ENCODE measurements at places on chromosomes 5 and 9. TPM values are rescaled to one million over a fixed set of nuclear protein-coding genes. Genes with fewer than 3 reads are reported as not detected.

GRCh38 chr9:34553511-34554021 is 30.8 kb upstream of the ENHO start:
- DNase-seq: no peak

DNA sequence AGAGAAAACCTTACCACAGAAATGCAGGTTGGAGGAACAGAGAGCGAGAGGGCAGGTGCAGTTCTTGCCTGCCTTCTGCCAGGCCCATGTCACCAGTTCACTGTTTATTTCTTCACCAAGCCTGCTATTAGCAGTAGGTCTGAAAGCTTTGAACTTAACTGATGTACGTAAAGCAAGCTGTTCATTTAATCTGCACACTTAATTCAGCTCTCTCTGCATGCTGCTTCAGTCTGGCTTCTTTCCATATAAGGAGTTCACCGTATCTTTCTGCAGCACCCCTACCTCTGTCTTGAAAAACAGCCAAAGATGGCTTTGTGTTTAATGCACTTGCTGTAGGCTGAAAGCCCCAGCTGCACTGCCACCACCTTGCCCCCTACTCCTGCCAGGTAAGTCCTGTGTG is 205.1 kb downstream of the RAB3C start:
- no peak for DNase-seq

DNA sequence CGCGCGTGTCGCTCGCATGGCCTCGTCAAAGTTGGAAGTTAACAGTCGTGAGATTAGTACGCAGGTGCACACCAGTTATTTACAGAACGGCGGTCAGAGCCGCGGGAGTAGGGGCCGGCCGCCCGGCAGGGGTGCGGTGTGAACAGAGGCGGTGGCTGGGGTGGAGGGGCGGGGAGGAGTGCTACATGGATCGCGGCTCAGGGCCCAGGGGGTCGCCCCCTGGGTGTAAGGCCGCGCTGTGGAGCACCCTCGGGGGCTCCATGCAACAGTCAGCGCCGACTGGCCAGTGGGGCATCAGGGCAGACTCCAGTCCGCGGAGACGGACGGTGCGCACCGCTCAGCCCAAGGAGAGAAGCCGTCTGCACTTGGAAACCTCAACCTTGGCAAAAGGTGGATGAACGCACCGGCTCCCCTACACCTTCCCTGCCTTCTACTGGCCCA is 60.3 kb downstream of the ZNF354C start:
- DNase-seq: no peak

DNA sequence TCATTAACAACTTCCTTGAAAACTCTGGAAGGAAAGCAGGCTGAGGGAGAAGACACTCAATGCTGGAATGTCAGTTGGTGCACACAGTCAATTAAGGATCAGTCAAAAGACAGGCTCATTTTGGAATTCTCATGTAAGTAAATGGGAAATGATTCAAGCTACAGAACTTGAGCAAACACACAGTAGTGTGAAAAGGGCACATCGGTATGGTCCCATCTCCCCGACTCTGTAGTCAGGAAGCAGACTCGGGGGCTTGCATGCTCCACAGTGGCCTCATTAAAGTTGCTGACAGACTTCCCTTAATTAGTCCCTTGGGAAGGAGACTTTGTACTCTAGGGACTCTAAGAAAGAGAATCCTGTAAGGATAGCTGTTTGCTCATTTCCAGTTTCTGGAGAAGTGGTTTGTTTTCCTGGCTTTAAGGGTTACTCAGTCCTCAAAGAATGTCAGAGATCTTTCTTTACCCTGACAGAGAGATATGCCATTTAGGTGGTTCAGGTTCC is 339.2 kb downstream of the ADAMTS6 start:
- DNase-seq: no peak

DNA sequence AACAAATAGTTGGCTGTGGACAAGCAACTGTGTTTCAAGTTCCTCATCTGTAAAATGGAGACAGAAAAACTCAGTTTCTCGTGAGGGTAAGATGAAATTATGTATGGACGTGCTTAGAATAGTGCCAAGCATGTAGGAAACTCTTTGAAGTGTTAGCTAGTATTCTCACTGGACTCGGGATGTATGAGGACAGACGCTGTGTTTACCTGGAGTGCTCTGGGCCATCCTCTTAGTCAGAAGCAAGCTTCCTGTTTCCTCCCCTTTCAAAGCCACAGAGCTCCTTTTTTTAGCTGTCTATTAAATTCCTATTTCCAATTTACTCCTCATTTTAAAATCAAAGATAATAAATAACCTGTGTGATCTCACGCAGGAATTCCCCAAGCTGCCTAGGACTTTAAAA is 23.8 kb upstream of the IQGAP2 start:
- peak; percentile 13 for DNase-seq

DNA sequence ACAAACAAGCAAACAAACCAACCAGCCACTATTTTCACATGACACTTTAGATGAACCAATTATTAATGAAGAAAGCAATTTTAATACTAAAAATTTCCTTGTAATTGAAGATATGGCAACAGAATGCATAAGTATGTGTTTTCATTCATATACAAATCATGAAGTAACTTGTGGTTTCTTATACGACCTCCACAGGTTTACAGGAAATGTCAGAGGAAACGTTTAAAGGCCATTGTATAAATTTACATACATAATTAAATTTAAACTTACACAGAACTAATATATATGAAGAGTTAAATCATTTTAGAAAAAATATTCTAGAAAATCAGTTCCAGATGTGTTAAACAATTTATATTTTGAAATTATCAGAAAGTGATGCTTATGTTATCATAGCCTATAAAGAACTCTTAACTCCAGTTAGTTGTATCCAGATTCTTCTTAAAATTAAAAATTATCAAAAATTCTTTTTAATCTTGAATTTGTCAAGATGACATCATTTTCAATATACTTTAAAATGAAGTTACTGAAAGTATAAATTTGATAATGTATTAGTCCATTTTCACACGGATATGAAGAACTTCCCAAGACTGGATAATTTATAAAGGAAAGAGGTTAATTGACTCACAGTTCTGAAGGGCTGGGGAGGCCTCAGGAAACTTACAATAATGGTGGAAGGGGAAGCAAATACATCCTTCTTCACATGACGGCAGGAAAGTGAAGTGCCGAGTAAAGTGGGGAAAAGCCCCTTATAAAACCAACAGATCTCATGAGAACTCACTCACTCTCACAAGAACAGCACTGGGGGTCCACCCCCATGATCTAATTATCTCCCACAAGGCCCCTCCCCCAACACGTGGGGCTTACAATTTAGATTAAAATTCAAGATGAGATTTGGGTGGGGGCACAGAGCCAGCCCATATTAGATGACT is 192.0 kb downstream of the PIK3R1 start:
- no peak for DNase-seq

DNA sequence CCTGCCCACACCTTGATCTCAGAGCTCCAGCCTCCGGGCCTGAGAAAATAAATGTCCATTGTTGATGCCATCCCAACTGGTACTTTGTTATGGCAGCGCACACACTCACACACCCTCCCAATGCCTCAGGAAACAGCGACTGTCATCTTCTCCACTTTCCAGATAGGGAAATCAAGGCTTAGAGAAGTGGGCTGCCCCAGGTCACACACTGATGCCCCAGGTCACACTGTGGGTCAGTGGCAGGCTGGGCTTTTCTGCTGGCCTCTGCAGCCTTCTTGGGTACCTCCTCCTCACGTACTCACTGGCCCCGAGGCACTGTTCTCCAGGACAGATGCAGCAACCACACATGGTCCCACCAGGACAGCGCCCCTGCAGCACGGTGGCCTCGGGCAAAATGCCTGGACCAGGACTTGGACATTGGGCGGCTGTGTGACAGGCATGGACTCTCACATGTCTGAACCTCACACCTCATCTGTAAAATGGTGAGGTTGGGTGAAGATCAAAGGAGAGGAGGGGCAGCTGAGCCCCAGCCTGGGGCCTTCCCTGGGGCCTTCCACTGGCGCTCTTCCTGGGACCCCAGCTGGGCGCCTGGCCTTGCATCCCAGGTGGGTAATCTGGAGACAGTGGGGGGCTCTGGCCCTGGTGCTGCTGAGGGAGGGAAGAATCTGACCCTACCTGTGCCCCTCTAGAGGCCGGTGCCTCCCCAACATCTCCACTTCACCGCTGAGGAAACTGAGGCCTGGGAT is 156.0 kb downstream of the COL23A1 start:
- no peak for DNase-seq

- peak; percentile 92 for DNase-seq
Observed at GRCh38 chr9:136901516-136902258, 15.4 kb downstream of the TRAF2 start.

DNA sequence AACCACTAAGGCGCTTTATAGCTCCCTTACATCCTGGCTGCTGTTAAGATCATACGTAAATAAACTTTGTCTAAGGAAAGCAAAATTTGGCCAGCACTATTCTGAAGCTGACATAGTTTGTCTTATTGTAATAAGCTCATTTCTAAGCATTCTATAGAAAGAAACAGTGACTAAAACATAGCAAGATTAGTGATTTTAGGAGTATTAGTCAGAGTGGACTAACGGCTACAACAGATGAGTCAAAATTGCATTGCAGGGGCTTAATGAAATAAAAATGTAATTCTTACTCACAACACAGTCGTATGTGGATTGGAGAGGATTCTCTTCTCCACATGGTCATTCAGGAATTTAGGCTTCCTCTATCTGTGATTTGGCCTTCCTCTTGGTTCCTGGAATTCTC is 347.6 kb downstream of the GADD45G start:
- peak; percentile 19 for DNase-seq

DNA sequence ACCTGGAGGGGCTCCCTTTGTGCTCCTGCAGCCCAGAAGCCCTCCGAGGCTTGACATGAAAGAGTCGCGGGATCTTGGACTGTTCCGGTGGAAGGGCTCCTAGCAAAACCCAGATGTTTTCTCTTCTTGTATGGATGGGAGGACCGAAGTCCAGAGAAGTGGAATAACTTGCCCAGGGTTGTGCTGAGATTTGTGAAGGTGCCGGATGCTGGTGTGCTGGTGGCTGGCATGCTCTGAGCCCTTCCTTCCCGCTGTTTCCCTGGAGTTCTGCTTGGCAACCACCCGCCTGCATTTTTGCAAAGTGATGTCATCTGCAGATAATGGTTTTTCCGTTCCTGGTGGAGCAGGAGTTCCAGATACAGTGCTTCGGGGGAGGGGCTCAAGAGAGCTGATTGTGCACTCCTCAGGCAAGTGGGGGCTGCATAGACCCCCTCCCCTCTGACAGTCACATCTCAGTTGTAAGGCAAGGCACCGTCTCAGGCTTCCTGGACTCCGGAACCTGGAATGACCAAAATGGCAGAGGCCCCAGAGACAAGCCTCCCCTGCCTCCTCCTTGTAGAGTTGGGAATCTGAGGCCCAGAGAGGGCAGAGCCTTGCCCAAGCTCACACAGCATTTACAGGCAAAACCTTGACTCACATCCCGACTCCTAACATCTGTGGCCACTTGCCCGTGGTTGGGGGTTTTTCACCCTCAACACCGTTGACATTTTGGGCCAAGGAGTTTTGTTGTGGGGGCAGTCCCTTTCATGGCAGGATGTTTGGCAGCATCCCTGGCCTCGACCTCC is 157.0 kb downstream of the RGS3 start:
- DNase-seq: peak; percentile 78

DNA sequence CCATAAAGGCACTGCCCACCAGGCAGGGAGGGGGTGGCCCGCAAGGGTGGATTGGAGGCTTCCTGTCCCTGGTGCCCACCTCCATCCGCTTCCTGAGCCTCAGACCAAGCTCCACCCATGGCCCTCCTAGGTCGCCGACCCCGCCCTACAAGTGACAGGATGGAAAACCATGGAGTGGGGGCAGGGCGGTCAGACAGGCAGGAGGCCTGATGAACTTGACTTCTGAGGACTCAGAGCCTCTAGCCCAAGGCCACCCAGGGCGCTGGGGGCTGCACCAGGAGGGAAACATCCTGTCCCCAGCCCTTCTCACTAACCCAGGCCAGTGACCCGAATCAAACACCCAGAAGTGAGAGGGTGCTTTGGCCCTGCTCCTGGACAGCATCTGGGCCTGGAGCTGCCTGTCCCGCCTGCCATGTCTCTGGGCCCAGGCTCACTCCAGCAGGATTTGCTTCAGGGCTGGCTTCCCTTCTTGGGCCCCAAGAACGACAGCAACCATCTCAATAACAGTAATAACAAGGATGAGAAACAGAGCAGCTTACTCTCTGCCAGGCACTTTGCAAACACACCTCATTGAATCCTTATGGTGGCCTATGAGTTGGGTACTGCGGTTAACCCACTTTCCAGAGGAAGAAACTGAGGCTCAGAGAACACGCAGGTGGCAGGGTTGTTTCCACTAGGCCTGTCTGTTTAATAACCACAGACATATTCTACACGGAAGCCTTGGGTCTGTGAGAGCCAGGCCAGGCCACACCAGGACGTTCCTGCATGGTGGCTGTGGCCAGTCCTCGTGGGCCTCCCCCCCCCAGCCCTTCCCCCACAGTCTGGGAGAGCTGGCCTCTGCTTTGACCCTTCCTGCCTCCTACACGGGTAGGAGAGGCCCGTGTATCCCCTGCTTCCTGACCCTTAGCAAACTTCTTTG is 4.4 kb upstream of the ST6GALNAC6 start:
- DNase-seq: no peak

DNA sequence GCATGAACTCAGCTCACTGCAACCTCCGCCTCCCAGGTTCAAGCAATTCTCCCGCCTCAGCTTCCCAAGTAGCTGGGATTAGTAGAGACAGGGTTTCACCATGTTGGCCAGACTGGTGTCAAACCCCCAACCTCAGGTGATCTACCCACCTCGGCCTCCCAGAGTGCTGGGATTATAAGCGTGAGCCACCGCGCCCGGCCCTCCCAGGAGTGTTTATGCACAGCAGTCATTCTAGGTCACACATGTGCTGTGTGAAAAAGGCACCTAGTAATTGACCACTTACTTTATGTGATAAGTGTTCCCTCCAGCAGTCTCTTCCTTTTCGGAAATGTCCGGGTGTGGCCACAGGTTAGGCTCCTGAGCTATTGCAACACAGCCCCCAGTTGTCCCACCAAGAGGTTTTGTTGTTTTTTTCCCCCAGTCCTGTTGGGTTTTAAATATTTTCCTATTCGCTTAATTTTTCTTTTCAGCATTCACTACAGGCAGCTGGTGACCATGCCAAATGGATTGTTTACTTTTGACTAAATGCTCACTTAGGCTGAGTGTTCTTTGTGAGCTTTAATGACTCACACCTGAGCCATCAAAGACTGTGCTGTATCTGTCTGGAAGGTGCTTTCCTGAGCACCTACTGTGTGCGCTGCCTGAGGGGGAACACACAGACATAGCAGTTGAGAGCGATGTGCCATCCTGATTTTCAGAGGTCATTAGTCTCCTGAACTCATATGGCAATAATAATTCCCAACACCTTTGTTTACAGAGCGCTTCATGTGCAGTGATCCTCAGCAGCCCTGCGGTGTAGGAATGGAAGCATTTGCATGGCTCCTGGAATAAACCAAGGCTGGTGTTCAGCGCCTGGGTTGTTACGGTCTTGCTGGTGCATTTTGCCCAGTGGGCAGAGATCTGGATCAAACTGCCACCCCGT is 94.3 kb downstream of the MVB12B start:
- peak; percentile 85 for DNase-seq

- no peak for DNase-seq
Observed at GRCh38 chr5:82487131-82487530, 209.0 kb upstream of the RPS23 start.

Gene RBM27
- 25.5 TPM for total RNA-seq

Gene C1QTNF3
- 0.53 TPM for total RNA-seq

Gene FOXD4L3
- 0.33 TPM for total RNA-seq

Gene FOXD1
- 78.6 TPM for total RNA-seq

Gene CSF2
- total RNA-seq: 12.8 TPM

Gene CKMT2
- 0.33 TPM for total RNA-seq

Gene ACTBL2
- total RNA-seq: 0.16 TPM
